ENCODE measurements at places on chromosomes 11 and 22. TPM values are rescaled to one million over a fixed set of nuclear protein-coding genes. Genes with fewer than 3 reads are reported as not detected.

The C11orf97 gene
- total RNA-seq = not detected

The C11orf16 gene
- not detected for total RNA-seq

The LRRC56 gene
- total RNA-seq = 0.23 TPM

The VSTM5 gene
- 0.35 TPM for total RNA-seq

The GVQW3 gene
- 0.28 TPM for total RNA-seq

The EMID1 gene
- total RNA-seq = 0.14 TPM

The YPEL4 gene
- total RNA-seq = not detected

The IGF2 gene
- total RNA-seq = 30.0 TPM

The FGF19 gene
- not detected for total RNA-seq

The ALDH3B1 gene
- total RNA-seq = 3.1 TPM

The NELL1 gene
- not detected for total RNA-seq

The DBX1 gene
- not detected for total RNA-seq

The CABP7 gene
- not detected for total RNA-seq

The CAPN5 gene
- 6.7 TPM for total RNA-seq

The RBMXL2 gene
- total RNA-seq = not detected

The LYVE1 gene
- total RNA-seq = not detected

The APOL3 gene
- not detected for total RNA-seq

The ACO2 gene
- 104 TPM for total RNA-seq

The SPTBN2 gene
- 67.0 TPM for total RNA-seq

The ANO1 gene
- total RNA-seq = 15.3 TPM

The OR5A1 gene
- not detected for total RNA-seq

The A4GALT gene
- 27.7 TPM for total RNA-seq

The TMPRSS13 gene
- 22.9 TPM for total RNA-seq

The PLAAT5 gene
- total RNA-seq = not detected

The SC5D gene
- 44.1 TPM for total RNA-seq

The SIDT2 gene
- 14.0 TPM for total RNA-seq

The TYR gene
- total RNA-seq = not detected

The NPAS4 gene
- total RNA-seq = not detected
